ENCODE measurements at places on chromosomes 7 and 10.

DNA sequence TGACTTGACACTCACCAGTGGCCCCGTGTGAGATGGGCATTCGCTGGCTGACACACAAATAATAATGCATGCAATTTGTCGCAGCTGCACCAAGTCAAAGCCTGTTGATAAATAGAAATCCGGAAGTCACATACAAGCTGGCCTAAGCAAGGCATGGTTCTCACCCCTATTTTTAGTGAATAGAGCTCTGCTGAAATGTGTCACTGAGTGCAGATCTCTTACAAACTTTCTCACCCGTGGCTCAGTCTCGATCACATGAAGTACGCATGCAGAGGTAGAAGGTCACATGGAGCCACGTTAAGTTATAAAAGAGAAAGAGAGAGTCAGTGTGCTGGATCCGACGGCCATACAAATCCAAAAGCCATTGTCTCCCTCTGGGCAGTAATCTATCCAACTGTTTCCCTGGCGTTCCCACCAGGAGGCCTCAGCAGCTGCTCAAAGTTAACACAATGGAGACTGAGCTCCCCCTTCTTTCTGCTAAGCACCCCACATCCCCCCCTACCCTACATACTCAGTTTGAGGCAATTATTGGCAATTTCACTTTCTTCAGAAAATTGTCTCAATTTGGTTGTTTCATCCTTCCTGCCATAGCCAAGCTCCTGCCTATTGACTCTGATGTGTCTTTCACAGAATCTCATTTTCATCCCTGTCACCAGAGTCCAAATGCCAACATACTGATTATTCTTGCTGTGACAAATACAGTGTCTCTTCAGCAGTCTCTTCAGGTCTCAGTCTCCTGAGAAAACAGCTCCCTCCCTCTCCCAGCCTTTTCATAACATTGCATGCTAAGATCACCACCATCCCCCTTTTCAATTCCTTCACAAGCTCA, 473.3 kb upstream of the NRP1 start:
- DNase-seq: no peak

DNA sequence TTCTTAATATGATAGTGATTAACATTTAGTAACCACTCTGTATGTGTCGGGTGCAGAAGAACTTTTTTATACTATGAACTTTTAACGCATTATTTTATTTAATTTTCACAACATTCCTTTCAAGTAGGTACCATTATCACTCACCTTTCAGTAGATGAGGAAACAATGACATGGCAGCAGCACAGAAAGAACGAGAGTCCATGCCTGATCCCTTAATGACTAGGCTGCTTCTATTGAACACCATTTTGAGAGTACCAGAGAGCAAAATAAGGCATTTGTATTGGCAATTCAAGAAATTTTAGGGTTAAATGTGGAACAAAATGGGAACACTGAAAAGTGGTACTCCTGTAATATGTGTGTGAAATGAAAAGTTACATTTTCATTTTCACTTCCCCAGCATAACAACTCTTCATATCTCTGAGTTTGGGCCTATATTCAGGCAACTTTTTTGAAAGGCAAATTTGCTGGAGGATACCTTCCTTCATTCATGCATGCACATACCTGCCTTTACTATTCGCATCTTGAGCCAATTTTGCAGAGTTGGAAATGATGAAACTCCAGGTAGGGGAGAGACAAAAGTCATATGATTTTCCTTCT, 12.8 kb downstream of the LRRN3 start:
- no peak for DNase-seq

- no peak for DNase-seq
Measured at GRCh38 chr10:13690281-13690825, 103.6 kb downstream of the PRPF18 start.

GRCh38 chr10:129942391-129942790, 21.7 kb downstream of the EBF3 start:
- DNase-seq: no peak

DNA sequence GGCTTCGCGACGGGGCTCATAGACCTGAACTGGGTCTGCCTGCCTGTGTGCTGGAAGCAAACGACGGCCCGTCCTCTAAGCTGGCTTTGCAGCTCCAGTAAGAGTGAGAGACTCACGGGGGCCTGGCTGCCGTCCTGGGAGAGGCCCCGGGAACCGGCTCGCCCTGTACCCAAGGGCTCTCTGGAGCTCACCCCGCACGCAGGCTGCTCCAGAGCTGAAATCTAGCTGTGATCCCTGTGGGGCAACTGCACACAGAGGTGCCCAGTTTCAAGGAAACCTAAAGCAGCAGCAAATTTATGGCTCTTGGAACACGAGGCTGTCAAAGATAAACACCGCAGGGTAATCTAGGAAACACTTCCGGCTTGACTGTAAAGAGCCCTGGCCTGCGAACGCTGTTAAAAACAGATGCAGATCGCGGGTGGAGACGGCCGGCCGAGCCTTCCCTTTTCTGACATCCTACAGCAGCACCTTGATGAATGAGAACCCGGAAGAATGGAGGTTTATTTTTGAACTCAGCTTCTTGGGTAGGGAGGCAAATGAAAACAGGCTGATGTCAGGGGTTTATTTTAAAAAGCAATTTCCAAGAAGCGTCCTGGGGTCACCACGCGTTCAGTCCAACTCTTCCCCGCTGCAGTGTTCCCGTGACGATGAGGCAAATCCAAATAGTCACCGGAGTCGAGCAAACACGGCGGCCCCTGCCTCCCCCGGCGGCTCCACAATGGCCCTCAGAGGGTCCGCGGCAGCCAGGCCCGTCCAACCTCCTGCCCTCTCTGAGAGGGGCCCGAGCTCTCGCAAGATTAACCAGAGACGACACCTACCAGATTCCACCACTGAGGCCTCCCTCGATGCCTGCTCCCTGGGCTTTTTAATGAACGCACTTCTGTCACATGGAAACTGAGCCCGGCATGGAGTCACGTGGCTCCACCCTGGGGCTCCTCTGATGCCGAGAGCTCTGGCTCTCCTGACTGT, 29.6 kb downstream of the AMZ1 start:
- no peak for DNase-seq

DNA sequence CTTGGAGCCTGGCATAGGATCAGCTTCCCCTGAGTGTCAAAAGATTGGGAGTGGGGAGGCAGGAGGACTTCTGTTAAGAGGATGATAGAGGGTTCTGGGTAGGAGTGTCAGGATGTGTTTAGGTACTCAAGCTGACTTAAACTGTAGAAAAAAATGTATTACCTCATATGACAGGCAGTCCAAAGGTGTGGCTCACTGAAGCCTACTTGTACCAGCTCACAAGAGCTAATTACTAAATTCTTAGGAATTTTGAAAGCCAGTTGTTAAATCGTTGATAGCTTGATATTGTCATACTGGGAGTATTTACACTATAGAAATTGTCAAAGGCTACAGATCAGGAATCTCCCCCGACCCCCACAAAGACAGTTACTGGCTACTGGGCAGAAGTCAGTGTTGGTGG, 32.1 kb downstream of the FAS start:
- no peak for DNase-seq

DNA sequence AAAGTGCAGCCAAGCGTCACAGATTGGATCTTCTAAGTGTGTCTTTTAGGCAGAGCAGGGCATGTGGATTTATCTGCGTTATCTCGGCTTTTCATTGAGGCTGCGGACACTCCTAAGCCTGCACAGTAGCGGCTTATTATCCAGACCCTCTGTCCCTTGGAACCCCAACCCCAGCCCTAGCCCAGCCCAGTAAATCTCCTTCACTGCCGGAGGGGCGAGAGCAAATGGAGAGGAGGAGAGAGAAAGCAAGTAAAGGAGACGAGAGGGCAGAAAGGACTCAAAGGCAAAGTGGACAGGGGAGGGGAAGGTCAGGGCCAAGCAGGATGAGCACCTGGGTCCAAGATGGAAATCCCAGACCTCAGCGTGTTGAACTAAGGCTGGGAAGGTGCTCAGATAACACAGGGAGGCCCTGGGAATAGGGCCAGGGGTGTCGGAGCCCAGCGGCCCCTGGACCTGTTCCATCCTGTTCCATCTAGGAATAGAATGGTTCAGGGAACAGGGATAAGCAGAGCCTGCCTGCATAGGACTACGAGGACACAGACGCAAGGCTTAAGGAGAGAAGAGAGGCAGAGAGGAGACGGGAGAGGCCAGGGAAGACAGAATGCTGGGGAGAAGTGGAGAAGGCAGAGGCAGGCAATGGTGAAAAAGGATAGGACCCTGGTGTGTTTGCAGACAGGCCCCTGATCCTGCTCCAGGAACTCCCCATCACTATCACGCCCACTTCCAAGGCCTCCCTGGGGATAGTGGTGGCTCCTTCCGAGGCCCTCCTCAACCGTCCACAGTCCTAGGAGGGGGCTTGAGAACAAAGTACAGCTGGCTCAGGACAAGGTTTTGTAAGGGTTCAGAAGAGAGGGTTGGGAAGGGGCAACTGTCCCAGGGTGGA, 99.6 kb downstream of the CHST15 start:
- DNase-seq: no peak

- DNase-seq: no peak
Measured at GRCh38 chr7:120404042-120404441, 131.1 kb downstream of the KCND2 start.

GRCh38 chr10:128526791-128527375, 400.7 kb upstream of the MKI67 start:
- DNase-seq: peak; percentile 14

DNA sequence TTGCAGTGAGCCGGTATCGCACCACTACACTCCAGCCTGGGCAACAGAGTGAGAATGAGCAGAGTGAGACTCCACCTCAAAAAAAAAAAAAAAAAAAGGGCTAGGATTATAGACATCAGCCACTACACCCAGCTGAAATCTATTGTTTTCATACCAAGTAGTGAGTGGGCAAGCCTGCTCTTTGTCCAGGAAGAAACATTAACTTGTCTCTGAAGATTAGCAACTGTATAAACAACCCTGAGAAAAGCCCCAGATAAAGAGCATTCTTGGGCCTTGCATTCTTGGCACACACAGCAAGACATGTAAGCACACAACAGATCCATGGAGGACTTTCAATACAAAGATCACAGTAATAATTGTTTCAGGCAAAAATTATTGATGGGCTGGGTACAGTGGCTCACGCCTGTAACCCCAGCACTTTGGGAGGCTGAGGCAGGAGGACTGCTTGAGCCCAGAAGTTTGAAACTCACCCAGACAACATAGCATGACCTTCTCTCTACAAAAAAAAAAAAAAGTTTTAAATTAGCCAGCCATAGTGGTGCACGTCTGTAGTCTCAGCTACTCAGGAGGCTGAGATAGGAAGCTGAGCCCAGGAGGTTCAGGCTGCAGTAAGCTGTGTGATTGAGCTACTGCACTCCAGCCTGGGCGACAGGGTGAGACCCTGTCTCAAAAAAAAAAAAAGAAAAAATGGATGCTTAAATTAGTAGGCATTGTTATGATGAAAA, 4.4 kb downstream of the PSPH start:
- DNase-seq: no peak

DNA sequence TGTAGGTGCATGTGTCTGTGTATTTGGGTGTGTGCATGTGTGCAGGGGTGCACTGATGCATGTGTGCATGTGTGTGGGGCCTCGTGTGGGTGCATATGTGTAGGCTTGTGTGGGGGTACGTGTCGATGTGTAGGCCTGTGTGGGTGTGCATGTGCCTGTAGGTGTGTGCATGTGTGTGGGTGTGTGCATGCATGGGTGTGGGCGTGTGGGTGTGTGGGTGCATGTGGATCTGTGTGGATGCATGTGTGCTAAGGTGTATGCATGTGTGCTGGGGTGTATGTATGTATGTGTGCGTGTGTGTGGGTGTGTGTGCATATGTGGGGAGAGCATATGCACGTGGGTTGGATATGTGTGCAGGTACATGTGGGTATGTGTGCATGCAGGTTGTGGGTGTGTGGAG, 73.2 kb downstream of the NKX6-2 start:
- DNase-seq: no peak

DNA sequence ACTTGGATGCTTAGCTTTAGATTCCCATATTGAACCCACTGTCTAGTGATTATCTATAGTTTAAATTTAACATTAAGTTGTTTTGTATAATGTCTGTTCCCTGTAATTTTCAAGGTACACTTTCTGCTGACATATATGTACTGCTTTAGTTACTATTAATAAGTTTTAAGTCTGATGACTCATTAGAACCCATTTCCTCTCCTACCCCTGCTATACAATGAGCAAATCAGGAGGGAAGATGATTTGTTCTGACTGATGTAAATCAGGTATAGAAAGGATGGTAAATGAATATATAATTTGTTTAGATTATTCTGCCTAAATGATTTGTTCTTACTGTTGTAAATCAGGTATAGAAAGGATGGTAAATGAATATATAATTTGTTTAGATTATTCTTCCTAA, 691.8 kb downstream of the NXPH1 start:
- DNase-seq: no peak

DNA sequence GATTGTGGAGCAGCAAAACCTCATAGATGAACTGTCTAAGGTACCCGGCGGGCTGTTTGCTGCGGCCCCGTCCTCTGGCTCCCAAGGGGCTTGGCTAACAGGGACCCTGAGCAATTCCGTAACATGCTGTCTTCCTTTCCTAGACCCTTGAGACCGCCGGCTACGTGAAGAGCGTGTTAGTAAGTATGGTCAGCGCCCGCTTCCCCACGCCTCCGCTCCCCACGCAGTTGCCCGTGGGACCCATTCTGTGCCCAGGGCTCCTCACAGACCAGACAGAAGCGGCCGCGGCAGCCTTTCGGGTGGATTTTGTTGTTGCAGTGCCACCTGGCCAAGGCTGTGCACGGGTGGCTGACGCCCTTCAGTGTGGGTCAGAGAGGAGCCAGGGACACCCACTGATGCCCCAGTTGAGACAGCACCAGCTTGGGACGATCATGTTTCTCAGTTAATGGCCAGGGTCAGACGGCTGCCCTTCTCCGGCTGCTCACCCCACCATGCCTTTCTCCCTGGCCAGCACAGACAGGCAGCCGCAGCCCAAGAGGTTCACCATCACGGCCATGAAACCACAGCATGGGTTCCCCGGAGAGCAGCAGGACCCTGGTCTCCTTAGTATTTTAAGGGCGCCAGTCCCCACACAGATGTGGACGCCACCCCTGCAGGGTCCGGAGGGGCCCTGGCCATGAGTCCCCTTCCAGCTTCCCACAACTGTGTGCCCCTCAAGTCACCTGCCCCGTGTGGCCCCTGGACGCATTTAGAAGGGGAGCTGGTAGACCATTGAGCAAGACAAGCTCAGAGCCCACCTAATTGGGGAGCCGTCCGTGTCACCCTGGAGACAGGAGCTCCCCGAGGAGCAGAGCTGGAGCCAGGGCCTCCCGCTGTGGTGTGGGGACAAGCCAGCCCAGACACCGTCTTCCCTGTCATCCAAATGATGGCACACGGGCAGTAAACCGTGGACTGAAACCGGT, 49.4 kb upstream of the DPYSL4 start:
- DNase-seq: no peak

GRCh38 chr10:34916314-34916713, 101.2 kb upstream of the PARD3 start:
- DNase-seq: no peak

- no peak for DNase-seq
Measured at GRCh38 chr7:124857672-124858235, 71.9 kb downstream of the POT1 start.

GRCh38 chr10:131726967-131727366, 173.8 kb upstream of the PPP2R2D start:
- DNase-seq: no peak

- DNase-seq: no peak
Measured at GRCh38 chr7:134452419-134452838, 6.5 kb downstream of the AKR1B1 start.

GRCh38 chr10:36629476-36629875, 495.9 kb upstream of the ANKRD30A start:
- DNase-seq: no peak

GRCh38 chr7:116187400-116187799, 22.9 kb upstream of the TES start:
- no peak for DNase-seq
